ENCODE measurements at places on chromosomes 1 and 21.

DNA sequence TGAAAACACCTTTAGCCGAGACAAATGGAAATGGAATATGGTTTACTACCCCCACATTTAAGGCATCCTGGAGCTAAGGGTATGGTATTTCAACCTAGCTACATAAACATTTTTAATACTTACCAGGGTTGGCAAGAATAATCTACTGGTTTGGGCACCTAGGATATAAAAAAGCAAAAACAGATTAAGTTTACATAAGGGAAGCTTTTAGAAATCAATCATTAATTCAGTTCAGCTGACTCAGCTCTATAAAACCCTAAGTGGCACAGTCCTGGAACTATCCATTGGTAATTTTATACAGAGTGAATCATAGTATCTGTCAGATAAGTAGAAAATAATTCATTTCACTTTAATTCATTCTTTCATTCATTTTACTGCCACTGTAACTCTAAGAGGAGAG is 355.2 kb downstream of the VAV3 start:
- no peak for DNase-seq

- no peak for DNase-seq
These were observed 97.4 kb downstream of the MRPL39 start for GRCh38 chr21:25509862-25510261.

DNA sequence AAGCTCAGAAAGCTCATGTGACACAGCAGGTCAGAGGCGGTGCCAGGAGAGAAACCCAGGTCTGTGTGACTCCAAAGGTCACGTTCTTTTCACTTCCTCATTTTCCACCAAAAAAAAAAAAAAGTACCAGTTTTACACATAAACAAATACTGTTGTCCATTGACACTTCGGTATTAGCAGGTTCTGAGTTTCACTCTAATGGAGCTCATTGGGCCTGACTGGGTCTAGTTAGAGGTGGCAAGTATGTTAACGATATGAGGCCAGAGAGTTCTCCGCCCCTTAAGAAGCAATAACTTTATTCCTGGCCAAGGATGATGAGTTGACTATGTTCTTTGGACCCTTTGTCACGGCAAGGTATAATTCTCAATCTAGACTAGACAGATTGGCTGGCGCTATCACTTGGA is 30.0 kb upstream of the SDE2 start:
- no peak for DNase-seq

- no peak for DNase-seq
These were observed 147.7 kb downstream of the DMRTA2 start for GRCh38 chr1:50275566-50275965.

DNA sequence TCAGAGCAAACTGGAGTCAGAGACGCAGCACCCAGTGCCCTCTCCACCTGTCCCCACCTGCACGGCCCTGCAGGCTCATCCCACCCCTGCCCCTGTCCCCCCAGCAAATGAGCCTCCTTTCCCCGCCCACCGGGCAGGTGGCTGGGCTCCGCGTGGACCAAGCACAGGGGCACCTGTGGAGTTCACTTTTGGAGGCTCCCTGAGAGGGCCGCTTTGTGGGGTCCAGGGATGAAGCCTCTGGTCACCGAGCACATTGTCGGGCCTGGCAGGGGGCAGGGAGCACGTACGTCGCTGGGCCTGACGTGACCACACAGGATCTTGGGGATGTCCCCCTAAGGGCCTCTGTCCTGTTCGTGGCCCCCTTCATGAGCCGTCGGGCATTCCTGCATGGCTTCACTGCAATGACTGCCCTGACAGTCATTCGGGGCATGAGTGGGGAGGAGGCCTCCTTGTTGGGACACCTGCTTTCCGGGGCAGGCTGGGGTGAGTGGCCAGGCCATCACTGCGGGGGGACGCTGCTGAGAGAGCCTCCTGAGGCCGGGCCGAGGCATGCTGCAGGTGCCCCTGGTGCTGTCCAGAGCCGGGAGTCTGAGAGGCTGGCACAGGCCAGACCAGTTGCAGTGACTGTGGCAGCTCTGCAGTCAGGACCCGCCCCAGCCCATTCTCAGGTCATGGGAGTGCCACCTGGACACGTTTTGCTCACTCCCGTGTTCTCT is 19.7 kb downstream of the SLX9 start:
- DNase-seq = no peak

DNA sequence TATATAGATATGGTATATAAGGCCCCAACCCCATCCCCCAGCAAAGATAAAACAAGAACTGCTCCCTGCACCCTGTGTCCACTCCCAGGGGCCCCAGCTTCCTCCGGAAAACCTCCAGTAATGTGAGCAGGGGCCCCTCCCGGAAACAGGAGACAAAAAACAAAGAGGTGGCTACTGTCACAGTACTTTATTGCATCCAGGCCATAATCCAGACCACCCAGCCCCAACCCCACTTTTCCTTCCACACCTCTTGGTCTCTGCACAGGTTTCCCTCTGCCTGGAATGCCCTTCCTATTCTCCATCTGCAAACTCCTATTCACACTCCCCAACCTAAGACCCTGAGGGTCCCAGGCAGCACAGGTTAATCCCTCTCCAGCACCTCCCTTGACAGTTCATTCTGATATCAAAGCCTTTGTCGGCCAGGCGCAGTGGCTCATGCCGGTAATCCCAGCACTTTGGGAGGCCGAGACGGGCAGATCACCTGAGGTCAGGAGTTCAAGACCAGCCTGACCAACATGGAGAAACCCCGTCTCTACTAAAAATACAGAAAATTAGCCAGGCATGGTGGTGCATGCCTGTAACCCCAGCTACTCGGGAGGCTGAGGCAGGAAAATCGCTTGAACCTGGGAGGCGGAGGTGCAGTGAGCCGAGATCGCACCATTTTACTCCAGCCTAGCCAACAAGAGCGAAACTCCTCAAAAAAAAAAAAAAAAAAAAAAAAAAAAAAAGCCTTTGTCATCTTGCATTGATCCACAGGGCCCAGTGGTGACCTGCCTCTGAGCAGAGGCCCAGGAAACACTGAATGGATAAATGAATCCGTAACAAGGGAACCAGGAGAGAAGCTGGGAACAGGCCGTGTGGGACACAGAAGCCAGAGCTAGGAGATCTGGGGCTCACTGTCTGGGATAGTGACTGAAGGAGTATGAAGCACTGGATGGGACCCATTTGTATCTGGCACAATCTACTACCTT is 2.3 kb upstream of the AUNIP start:
- no peak for DNase-seq

GRCh38 chr21:35743571-35743970 is 316.8 kb downstream of the SETD4 start:
- no peak for DNase-seq

GRCh38 chr1:202016022-202016810 is 5.8 kb downstream of the ELF3 start:
- DNase-seq = no peak

All from T1000 (cell line).